ENCODE measurements at places on chromosomes 4 and X.

DNA sequence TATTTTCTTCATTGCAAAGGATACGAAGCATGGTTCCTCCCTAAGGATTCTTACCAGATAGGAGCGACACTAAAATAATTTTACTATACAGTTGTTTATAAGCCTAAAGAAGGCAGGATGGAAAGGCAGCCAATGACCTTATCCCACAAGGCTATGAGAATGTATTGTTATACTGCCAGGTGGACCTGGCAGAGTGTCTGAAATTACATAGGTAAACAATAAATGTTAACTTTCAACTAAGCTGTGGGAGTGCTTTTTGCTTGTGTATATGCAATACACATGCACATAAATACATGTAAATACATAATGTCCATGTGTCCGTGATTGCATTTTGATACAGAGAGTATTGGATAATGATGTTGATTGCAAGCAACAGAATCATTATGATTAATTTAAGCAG lies 850.6 kb downstream of the CENPC start:
- DNase-seq: no peak

DNA sequence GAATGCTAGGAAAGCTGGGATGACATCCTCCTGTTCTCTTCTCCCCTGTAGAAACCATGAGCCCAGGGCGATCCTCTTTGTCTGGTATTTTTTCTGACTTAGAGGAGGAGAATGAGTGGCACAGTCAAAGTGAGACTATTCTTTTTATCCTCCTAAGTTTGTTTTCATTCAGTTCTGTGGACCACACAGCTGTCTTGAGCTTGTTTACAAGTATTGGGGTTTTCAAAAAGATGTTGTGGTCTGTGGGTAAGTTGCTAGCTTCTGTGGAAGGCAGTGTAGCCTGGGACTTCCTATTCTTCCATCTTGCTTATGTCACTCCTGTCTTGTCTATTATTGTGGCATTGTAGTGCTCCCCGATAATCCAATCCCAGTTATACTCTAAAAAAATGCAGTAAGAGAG lies 223.0 kb downstream of the PAPSS1 start:
- DNase-seq: no peak

GRCh38 chr4:75598390-75598789 lies 31.9 kb downstream of the CDKL2 start:
- peak; percentile 57 for DNase-seq

DNA sequence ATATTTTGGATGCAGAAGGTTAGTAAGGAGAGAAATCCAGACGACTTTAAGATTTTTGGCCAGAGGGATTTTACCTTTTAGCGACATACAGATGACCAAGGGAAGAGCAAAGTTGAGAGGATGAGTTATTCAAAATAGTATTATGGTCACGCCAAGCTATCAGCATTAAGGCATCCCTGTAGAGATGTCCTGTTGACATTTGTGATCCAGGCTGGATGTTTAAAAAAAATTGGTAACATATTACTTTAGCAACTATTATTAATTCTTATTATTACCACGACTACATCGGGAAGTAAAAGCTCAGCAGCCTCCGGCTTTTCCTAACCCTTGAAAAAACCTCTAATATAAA lies 562 bp upstream of the OSTC start:
- DNase-seq: no peak

- DNase-seq: peak; percentile 32
These were observed 105.9 kb downstream of the IL1RAPL1 start for GRCh38 chrX:28693101-28693500.

- DNase-seq: peak; percentile 76
These were observed 274.8 kb upstream of the TENM3 start for GRCh38 chr4:181968371-181968770.

GRCh38 chr4:104344342-104344980 lies 150.2 kb downstream of the CXXC4 start:
- DNase-seq: no peak

DNA sequence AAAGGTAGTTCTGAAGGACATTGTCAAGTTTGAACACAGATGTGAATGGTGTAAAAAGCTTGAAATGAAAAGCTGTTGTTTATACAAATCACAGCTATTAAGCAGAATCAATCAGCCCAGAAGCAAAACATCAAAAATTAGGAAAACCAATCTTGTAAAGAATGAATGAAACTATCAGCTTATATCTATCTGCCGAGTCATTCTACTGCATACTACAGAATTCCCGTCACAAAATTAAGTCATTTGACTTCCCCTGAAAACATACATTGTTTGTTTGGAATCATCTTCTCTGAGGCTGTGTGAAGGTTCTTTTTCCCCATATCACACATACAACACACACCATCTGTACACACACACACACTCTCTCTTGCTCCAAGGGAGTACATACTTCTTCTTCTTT lies 80.3 kb downstream of the RFC1 start:
- DNase-seq: peak; percentile 17

GRCh38 chr4:3671571-3672464 lies 94.4 kb upstream of the ADRA2C start:
- peak; percentile 34 for DNase-seq

DNA sequence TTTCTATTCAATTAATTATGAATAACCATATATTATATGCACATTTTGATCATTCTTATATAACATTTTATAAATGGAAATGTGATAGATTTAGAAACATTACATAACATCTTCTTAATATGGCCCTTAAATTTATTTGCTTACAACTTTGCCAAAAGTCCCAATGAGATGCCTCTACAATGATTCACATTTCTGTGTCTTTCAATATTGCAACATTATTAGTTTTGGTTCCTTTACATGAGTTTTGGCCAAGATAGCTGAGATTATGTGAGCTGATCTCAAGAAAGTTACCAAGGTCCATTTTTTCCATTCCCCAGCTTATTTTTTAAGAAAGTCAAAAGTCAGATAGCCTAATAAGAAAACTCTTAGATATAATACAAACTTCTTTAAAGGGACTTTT lies 361.2 kb downstream of the PCDH7 start:
- DNase-seq: peak; percentile 85

DNA sequence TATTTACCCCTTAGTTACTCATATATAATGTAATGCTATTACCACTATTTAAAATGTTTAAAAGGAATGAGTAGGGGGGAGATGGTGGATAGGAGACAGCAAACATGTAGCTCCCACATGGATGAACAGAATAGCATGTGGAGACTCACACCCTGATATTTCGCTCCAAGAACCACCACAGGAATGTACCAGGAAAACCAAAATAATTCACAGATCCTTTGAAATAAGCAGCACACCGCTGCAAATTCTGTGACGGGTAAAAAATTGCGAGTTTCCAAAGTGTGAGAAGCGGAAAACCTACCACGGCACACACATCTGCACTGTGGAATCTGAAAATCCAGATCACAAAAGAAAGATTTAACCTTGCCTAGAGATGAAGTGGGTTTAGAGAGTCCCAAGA lies 428.2 kb downstream of the TLL1 start:
- peak; percentile 37 for DNase-seq

DNA sequence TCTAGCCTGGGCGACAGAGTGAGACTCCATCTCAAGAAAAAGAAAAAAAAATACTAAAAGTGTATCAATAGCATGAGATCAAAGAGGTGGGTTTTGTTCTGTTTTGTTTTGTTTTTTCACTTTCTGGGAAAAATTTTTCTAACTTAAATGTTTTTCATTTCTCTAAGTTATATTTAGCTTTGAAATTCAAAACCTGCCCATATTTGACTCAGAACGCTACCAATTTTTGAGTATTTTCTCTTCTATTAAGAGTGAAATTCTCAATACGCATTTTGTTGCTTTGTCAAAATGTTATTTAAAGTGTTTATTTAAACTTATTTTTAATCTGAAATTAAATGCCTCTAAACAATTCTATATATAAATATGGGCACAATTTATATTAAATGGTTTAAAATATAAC lies 39.6 kb downstream of the GSTCD start:
- no peak for DNase-seq
